CD4-positive, alpha-beta T cell (primary cell): ENCODE measurements at places on chromosomes 11 and 22.

DNA sequence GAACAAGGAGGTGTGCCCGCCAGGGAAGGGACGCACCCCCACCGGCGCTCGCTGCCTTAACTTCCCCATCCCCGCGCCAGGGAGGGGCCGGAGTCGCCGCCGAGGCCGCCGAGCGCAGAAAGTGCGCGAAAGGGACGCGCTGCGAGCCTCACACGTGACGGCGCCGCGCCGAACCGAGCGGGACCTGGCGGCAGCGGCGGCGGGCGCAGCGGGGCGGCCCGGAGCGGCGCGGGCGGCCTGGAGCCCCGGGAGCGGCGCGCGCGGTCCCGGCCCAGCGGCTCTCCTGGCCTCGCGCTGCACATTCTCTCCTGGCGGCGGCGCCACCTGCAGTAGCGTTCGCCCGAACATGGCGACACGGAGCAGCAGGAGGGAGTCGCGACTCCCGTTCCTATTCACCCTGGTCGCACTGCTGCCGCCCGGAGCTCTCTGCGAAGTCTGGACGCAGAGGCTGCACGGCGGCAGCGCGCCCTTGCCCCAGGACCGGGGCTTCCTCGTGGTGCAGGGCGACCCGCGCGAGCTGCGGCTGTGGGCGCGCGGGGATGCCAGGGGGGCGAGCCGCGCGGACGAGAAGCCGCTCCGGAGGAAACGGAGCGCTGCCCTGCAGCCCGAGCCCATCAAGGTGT, at the start of gene SORL1:
SORL1 (plus strand) TSS at position 329 of the 623 bp plus-strand sequence; CDS start at position 347, 18 bp downstream.
- peaks cover 81% of the 10 kb centered on the region for H3K4me1 ChIP-seq
- peak; percentile 79 for DNase-seq
- no peaks in the 10 kb centered on the region for H3K27me3 ChIP-seq
- peaks cover 17% of the 10 kb centered on the region for H3K36me3 ChIP-seq
- H3K4me3 ChIP-seq = peak within 1 kb of the TSS; percentile 90

DNA sequence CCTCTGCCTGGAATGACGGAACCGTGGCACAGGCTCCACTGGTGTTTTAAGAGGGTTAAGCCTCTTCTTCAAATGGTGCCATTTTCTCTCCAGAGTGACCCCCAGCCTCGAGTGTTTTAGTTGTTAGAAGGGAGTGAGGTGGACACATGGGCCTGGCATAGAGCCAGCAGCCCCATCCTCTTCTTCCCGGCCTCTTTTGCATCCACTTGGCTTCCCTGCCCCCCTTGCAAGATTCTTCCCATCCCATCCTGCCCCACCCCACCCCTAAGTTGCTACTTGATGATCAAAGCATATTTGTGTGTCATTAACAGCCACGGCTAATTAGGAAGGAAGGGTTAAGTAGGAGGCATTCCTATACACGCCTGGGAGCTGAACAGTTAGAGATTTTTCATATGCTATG, 72.3 kb upstream of the CRYBB3 start:
- no peak overlapping the region for H3K27ac ChIP-seq
- H3K27me3 ChIP-seq = no peaks in the 10 kb centered on the region
- no peak for DNase-seq
- no peaks in the 10 kb centered on the region for H3K36me3 ChIP-seq

DNA sequence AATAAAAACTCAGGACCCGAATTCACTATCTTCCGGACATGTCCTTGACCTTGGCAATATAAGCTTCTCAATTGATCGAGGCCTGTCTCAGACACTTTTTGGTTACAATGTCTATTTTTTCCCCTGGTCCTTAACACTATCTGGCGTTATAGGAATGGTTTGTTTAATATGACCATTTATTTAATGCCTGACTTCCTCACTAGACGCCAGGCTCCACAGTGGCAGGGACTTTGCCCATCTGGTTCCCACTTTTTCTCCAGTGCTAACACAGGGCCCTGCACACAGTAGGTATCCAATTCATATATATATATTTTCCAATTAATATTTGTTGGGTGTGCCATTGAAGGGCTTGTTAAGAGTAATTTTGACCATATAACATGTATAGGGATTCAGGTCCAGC, 7.9 kb upstream of the CBX6 start:
- no peak overlapping the region for H3K4me3 ChIP-seq
- peaks cover 26% of the 10 kb centered on the region for H3K4me1 ChIP-seq
- no peaks in the 10 kb centered on the region for H3K27me3 ChIP-seq
- no peak for DNase-seq
- no peaks in the 10 kb centered on the region for H3K36me3 ChIP-seq
- H3K27ac ChIP-seq = no peak overlapping the region

DNA sequence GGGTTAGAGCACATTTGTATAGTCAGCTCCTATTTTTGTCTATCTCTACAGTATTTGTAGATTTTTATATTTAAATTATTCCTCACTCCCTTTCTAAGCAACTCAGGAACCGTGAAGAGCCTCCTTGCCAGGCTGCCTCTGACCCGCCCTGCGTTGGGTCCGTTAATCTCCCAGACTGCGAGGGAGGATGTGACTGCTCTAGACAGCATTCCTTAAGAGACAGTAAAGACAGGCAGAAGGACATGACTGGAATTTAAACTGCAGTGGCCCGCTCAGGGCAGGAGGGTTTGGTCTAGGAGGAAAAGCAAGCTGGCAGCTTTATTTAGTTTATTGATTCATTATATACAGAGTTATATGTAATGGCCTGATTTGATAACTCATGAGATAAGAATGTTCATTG, 413.7 kb downstream of the TMEM135 start:
- DNase-seq = no peak
- no peaks in the 10 kb centered on the region for H3K36me3 ChIP-seq
- H3K27me3 ChIP-seq = no peaks in the 10 kb centered on the region
- no peak overlapping the region for H3K27ac ChIP-seq

DNA sequence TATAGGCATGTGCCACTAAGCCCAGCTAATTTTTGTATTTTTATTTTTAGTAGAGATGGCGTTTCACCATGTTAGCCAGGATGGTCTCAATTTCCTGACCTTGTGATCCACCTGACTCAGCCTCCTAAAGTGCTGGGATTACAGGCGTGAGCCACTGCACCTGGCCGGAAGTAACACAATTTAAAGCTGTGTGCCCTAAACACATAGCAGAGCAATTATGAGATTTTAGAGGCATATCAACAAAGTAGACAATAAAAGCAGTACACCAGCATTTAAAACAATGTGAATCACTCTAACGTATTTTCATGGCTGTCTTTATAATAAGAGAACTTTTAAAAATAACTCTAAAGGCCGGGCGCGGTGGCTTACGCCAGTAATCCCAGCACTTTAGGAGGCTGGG, 42.4 kb downstream of the PRR14L start:
- no peaks in the 10 kb centered on the region for H3K4me1 ChIP-seq
- no peak overlapping the region for H3K4me3 ChIP-seq
- H3K27me3 ChIP-seq = no peaks in the 10 kb centered on the region
- H3K36me3 ChIP-seq = peaks cover 44% of the 10 kb centered on the region

GRCh38 chr11:117426297-117426685, 98.6 kb downstream of the CEP164 start:
- no peak overlapping the region for H3K27ac ChIP-seq
- DNase-seq = peak; percentile 50
- no peak overlapping the region for H3K4me3 ChIP-seq
- no peaks in the 10 kb centered on the region for H3K27me3 ChIP-seq

DNA sequence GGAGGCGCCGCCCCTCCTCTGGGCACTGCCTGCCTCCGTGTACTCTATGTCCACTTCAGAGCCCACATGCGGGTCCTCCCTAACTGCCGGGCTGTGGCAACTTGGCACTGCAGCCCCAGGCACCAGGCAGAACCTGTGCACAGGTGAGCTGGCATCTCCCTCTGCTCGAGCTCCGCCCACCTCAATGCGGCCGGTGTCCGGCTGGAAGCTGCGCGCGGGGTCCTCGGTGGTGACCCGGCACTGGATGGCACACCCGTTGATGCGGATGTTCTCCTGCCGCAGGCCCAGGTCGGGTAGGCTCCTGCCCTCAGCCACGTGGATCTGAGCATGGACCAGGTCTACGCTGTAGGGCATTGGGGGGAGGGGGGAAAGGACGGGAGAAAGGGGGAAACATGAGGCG, 9.1 kb downstream of the LRFN4 start:
- H3K27me3 ChIP-seq = no peaks in the 10 kb centered on the region
- H3K36me3 ChIP-seq = no peaks in the 10 kb centered on the region
- H3K27ac ChIP-seq = no peak overlapping the region
- no peak overlapping the region for H3K4me3 ChIP-seq

- H3K36me3 ChIP-seq = no peaks in the 10 kb centered on the region
- H3K27ac ChIP-seq = no peak overlapping the region
- peaks cover 6% of the 10 kb centered on the region for H3K27me3 ChIP-seq
- DNase-seq = no peak
- no peaks in the 10 kb centered on the region for H3K4me1 ChIP-seq
Observed at GRCh38 chr22:28594076-28594796, 85.4 kb downstream of the TTC28 start.

DNA sequence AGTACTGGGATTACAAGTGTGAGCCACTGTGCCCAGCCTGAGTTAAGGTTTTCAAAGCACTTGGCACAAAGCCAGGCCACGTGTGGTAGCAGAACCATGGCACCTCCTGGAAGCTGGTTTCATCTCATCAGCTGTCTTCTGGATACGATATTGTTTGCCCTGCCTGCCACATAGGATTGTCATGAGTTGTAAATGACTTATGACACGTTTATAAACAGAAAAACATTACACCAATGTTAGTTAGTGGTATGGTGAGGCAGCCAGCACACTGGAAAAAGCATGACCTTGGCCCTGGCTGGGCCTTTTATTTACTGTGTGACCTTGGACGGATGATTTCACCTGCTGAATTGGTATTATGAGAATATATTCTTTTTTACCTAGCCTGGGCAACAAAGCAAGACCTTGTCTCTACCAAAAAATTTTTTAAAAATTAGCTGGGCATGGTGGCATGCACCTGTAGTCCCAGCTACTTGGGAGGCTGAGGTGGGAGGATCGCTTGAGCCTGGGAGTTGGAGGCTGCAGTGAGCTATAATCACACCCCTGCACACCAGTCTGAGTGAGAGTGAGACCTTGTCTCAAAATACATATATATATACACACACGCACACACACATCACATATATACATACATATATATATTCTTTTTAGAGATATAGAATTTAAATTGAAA, 24.0 kb upstream of the MYH9 start:
- peaks cover 55% of the 10 kb centered on the region for H3K4me1 ChIP-seq
- H3K4me3 ChIP-seq = no peak overlapping the region
- no peaks in the 10 kb centered on the region for H3K27me3 ChIP-seq
- H3K36me3 ChIP-seq = no peaks in the 10 kb centered on the region
- no peak for DNase-seq

DNA sequence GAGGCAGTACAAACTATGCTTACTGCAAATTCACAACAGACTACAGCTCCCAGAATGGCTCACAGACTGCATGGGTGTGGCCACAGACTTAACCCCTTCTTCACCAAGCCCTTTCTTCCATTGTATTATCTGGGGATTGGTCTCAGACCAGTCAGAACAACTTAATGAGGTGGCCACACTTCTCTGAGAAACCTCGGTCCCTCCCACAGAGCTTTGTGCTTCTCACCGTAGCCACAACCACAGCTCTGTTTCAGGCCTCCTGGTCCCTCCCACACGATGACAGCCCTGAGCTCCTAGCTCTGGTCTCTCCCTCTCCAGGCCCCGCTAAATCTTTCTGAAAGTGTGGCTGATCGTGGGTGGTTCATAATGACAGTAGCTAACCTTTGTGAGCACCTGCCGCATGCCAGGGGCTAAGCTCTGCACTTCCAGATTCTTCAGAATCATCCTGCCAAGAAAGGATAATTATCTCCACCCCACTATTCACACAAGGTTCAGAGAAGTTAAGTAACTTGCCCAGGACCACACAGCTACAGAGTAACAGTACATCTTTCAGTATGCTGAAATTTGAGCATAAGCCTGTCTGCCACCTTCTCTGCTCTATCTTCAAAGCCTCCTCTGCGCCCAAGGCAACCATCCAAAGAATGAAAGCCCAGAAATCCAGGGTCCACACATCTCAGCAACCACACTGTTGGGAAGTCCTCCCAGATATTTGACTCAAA, 5.4 kb downstream of the PDE2A start:
- H3K4me1 ChIP-seq = no peaks in the 10 kb centered on the region
- H3K4me3 ChIP-seq = no peak overlapping the region
- H3K27me3 ChIP-seq = peaks cover 61% of the 10 kb centered on the region

DNA sequence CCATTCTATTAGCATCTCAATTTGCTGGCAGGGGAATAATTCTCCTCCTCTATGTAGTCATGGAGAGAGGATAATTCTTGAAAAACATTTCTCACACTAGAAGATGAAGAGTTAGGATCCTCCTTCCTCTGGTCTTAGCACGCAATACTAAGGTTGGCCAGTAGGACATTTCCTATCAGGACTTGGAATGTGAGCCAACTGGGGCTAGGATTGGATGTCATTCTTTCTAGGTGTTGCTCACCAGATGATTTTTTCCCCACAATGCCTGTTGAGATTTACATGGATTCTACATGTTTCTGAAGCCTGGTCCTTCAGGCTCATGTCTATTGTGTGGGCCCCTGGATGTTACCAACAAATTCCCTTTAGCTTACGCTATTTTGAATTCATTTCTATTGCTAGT, 28.0 kb downstream of the SLN start:
- no peak overlapping the region for H3K27ac ChIP-seq
- no peaks in the 10 kb centered on the region for H3K36me3 ChIP-seq
- H3K4me1 ChIP-seq = no peaks in the 10 kb centered on the region
- no peak overlapping the region for H3K4me3 ChIP-seq
- DNase-seq = no peak
- no peaks in the 10 kb centered on the region for H3K27me3 ChIP-seq

DNA sequence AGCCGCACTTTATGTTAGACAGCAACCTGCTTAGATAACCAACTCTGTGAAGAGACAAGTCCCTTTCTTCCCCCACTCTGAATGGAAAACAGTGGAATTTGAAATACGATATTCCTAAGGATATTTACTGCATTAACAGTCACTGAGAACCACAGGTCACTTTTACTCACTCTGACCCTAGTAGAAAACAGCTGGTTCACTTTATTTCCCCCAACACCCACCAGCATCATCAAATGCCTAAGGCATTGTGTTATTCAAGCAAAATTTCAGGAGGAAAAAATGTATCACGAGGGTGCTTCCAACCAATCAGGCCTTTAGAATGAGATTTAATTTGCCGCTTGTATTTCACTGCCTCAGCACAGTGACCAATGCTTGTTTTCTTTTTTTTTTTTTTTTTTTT, 1134.1 kb upstream of the CCDC90B start:
- H3K27me3 ChIP-seq = no peaks in the 10 kb centered on the region
- H3K27ac ChIP-seq = no peak overlapping the region
- DNase-seq = no peak
- H3K4me1 ChIP-seq = no peaks in the 10 kb centered on the region
